ENCODE measurements at places on chromosomes 1 and 21.

DNA sequence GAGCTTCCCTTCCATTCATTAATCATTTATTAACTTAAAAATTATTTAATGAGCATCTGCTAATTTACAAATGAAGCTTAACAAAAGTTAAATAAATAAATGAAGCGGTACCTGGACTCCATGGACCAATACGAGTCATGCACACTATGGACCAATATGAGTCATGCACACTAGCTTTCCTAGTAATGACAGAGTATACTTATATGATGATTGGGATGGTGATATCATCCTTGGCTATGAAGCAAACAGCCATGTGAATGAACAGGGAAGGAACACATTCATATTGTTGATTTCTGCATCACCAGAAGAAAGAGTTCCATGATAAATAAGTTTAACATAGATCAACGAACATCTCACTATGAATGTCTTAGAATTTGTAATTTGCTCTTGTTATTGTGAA lies 109.9 kb downstream of the SPAG17 start:
- no peak for DNase-seq

- no peak for DNase-seq
Measured at GRCh38 chr1:71298633-71299032, 217.8 kb upstream of the ZRANB2 start.

- DNase-seq: no peak
Measured at GRCh38 chr1:203031467-203031866, 5.2 kb downstream of the PPFIA4 start.

DNA sequence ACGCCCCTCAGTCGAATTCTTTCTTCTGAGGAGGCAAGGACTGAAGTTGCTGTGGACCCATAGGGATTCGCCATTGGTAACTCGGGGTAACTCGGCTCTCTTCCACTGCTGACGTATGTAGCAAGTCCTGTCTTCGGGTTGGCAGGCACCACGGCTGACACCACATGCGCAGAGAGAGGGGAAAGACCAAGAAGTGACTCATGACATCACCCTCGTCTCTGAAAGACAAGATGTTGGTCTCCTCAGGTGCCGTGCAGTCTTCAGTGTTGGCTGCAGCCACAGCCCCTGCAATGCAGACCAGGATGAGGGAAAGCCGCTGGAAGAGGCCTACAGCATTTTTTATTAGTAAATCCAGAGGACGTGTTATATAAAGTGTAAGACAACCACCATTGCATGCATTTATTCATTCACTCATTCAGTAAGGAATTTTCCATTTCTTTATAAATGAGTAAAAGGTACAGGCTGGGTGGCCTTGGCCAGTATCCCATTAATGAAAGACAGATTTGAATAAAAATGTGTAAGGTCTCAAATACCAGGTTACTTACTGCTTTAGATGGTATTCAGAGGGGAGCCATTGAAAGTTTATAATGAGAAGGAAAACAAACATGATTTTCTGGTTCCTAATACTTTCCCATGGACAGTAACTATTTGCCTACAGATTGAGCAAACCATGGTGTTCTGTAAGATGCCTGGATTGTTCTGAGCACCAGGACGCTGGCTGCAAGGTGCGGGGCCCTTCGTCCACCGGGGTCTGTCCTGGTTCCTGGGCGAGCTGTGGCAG lies 50.7 kb upstream of the IRF2BP2 start:
- DNase-seq: no peak

- no peak for DNase-seq
Measured at GRCh38 chr1:88982055-88982454, 10.4 kb downstream of the KYAT3 start.

GRCh38 chr1:5798151-5798730 lies 194.0 kb downstream of the NPHP4 start:
- no peak for DNase-seq

GRCh38 chr1:234486858-234487840 lies 8.2 kb upstream of the TARBP1 start:
- DNase-seq: peak; percentile 55

DNA sequence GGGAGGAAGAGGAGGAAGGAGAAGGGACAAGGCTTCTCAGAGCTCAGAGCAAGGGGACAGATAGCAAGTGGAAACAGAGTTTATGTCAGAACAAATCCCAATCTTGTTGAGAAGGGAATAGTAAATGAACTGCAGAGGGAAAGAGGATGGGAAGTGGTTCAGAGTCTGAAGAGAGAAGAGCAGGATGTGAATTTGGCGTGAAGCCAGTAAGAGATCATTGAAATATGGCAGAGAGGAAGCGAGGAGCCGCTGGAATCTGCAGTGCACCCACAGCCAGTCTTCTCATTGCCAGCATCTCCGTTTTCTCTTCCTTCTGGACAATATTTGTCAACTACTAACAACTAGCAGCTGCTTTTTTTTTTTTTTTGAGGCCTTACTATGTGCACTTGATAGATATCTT lies 19.1 kb downstream of the OLFML3 start:
- DNase-seq: peak; percentile 63

- DNase-seq: no peak
Measured at GRCh38 chr1:192351550-192351949, 34.8 kb downstream of the RGS21 start.

DNA sequence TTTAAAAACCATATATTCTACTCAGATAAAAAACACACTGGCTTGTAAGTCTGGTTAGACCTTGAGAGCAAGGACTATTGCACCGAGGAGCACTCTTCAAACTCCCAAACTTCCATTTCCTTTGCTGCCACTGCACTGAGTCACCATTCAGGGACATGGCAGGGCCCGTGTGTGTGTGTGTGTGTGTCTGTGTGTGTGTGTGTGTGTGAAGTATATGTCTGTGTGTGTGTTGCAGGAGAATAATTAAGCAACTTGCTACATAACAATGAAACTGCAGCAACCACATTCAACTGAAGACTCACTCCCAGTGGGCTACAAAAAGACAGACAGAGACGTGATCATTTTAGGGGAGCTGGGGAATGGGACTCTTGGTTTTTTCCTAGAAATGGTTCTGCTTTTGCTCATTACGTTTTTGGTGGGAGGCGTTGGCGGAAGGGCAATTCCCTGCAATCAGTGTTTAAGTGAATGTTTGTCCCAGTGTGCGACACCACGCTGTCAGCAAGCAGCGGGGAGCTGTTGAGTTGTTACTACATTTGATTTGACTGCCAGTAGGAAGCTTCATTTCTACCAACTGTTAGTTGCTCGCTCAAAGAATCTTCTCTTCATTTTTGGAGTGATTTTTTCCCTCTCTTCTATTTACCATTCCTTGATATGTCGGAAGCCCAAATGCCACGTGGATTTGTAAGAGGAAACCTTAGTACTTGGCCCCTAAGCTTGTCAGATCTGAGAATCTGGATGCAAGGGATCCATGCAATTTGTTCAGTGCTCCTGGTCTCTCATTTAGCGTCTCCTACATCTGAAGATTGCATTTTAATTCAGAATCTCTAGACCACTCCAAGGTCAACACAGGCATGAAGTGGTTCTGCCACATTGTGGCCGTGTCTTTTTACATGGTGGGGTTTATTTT lies 36.1 kb downstream of the ESRRG start:
- DNase-seq: no peak

DNA sequence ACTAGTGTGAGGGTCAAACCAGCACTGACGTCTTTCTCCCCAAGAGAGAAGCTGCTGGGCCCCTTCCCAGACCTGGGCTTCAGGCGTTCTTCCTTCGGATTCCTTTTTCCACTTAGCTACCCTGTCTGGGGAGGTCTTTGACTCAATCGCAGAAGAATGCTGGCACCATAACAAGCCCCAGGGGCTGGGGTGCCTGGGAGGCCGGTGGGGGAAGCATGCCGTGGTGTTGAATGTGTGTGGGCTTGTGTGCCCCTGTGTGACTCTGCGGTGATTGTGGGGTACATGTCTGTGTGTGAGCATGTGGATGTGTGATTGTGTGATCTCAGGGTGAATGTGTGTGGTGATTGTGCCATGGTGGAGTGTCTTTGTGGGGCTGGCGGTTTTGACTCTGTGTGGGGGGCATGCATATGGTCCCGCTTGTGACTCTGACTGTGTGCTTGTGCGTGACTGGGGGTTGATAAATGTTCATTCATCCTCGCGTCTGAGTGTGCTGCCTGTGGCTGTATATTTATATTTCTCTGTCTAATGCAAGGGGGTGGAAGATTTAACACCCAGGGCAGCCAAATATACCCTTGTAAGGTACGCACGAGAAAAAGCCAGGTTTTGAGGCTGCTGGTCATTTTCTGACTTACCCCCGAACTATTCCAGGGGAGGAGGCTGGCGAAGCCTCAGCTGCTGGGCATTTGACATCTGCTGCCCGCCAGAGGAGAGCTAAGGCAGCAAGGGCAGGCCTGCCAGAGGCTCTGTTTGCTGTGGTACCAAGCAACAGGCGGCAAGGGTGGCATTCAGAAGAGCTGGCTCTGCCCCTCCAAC lies 1.1 kb upstream of the SYNC start:
- DNase-seq: peak; percentile 98

- DNase-seq: no peak
Measured at GRCh38 chr1:107940701-107941100, 24.3 kb downstream of the VAV3 start.

- no peak for DNase-seq
Measured at GRCh38 chr21:42565206-42565810, 51.7 kb downstream of the SLC37A1 start.

DNA sequence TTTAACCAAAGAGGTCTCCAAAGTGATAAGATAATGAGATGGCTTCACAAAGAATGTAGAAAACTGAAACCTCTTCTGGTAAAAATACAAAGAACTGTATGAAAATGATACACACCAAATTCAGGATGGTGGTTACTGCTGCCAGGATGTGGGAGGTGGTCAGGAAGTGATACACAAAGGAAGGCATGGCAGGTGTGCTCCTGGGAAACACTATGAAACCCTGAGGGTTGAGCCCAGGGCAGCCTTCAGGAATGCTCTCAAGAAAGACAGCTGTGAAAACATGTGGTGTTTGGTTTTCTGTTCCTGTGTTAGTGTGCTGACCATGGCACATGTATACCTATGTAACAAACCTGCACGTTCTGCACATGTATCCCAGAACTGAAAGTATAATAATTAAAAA lies 109.3 kb downstream of the NTNG1 start:
- no peak for DNase-seq

GRCh38 chr1:241666419-241666818 lies 14.3 kb downstream of the WDR64 start:
- DNase-seq: no peak

DNA sequence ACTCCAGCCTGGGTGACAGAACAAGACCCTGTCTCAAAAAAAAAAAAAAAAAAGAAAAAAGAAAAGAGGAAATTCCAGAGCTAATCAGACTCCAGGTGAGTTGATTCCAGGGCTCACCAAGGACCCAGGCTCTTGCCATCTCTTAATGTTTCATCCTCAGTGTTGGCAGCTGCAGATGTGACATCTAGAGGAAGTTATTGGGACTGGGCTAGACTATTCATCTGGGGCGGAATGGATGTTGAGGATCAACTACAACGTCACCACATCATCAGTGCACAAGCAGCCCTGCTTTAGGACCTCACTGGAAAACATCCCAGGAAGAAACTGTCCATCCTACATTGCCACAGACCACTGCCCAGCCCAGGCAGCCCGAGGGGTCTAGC lies 28.6 kb upstream of the PARP1 start:
- no peak for DNase-seq

GRCh38 chr1:42692911-42693310 lies 10.7 kb downstream of the YBX1 start:
- no peak for DNase-seq

GRCh38 chr21:45114072-45114471 lies 39.7 kb downstream of the ADARB1 start:
- DNase-seq: no peak

- DNase-seq: no peak
Measured at GRCh38 chr1:53328541-53329499, 950 bp upstream of the LRP8 start.

DNA sequence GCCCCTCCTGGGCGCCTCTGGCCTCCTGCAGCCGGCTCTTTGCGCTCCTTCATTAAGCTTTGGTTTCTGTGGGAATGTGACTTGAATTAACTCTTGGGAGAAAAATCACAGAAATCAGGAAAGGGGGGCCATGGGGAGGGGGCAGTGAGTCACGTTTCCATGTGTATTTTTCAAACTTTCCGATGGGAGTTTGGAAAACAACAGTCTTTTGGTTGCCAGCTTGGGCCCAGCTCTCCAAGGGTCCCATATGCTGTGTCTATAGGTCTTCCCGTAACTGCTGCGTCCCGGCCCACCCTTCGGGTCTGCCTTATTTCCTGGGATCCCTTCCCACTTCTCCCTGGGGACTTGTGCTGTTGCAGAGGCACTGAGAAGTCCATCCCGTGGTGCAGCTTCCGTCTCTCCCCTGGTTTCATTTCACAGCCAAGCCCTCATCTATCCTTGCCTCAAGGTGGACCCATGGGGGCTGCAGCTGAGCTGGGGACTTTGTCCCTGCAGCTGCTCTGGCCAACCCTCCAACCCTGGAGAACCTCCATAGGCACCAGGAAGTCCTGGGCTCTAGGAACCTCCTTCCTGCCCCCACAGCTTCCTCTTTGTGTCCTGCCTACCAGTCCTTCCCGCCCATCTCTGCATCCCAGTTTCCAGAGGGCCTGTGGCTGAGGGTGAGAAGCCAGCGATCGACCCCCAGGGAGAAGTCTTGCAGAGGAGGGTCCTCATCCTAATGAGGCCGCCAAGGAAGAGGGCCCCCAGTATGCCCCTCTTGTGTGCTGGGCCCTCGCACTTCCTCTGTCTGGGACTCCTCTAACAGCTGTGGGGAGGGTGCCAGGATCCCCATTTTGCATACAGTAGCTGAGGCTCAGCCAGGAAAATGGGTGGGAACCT lies 11.6 kb upstream of the LMNA start:
- peak; percentile 68 for DNase-seq

DNA sequence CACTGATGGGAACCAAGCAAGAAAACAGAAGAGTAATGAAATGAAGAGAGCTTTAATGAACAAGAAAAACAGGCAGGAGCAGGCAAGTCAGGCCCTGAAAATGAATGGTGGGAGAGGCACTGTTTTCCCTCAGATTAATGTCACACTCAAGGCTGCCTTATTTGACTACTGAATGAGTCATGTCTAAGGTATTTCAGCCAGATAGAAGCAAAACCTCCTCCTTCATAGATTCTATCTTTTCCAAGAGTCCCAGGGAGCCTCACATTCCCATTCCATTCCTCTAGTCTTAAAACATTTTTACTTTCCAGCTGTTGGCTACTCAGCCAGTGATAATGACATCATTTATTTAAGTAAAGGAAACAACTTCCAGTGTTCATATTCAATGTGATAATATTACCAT lies 228.4 kb upstream of the NRIP1 start:
- DNase-seq: peak; percentile 87

GRCh38 chr1:32518976-32519375 lies 20.3 kb upstream of the ZBTB8A start:
- DNase-seq: no peak

GRCh38 chr1:231369282-231369681 lies 31.2 kb downstream of the SPRTN start:
- no peak for DNase-seq
